ENCODE measurements at places on chromosomes 4 and X.

- no peak for DNase-seq
Observed at GRCh38 chrX:9940421-9940820, 26.7 kb upstream of the CLDN34 start.

GRCh38 chrX:3143043-3143799 is 102.0 kb downstream of the ARSF start:
- DNase-seq: no peak

DNA sequence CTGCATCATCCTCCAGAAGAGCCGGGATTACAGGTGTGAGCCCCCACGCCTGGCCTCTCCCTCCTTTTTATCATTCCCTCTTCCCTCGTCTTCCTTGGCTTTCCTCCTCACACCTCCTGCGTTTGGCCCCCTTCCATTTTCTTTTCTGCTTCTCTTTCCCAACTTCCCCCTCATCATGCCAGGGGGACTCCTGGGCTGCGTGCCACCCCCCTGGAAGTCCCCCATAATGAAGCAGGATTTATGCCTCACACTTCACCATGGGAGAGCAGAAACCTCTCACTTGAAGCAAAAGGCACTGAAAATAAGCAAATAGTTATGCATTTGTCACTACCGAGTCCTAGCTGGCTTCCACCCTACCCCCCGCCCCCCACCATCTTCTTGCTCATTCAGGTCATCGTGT is 7.9 kb downstream of the TKTL1 start:
- DNase-seq: no peak

GRCh38 chr4:77449171-77449570 is 156.4 kb upstream of the CXCL13 start:
- no peak for DNase-seq

DNA sequence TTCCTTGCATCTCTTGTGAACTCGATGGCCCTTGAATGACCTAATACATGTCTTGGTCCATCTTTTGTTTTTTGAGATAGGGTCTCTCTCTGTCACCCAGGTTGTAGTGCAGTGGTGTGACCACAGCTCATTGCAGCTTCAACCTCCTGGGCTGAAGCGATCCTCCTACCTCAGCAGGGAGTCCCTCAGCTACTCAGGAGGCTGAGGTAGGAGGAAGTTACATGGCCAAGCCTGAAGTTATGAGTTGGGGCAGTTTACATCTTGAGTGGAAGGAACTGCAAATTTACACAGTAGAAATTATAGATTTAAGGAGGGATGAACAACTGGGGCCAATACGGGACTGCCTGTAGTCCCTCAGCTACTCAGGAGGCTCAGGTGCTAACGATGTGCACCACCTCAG is 97.2 kb upstream of the METTL14 start:
- no peak for DNase-seq

DNA sequence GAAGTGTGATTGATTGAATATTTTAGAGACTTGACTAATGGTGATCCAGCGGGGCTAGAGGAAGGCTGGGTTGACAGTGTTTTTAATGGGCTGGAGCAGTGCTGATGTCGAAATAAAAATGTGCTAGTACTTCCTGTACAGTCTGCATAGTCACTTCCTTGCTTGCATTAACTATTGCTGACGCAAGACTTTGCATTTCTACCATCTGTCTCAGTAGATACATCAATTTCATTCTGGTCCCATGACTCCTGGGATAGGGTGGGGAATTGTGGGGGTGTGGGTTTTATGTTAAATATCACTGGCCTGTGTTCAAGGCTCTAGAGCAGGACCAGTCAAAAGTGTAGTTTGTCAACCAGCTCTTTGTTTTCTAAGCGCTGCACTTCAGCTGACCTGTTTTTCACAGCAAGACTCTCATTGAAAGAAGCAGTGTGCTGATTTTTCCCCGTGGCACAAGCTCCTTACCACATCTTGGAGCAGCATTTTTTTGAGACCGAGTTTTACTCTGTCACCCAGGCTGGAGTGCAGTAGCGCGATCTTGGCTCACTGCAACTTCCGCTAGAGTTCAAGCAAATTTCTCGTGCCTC is 35.2 kb upstream of the PHEX start:
- no peak for DNase-seq

GRCh38 chr4:87414816-87415215 is 7.6 kb upstream of the NUDT9 start:
- DNase-seq: no peak

DNA sequence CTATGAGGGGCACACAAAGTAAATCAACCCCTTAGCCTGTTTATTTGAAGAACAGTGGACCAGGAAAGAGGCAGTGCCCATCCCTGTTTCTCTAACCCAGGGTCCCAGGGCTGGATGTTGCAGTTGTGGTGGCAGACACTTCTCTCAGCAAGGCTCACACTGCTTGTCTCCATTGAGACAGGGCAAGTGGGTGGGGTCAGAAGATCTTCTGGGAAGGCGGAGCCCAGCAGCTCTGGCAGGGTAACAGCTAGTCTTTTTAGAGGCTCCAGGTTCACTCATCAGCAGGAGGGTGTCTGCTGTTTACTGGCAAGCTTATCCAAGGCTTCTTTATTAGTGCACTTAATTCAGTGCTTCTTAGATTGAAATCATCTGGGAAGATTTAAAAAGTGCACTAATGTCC is 659.8 kb upstream of the DIPK2B start:
- DNase-seq: no peak

GRCh38 chr4:47839259-47839658 is 1.4 kb upstream of the CORIN start:
- DNase-seq: no peak

DNA sequence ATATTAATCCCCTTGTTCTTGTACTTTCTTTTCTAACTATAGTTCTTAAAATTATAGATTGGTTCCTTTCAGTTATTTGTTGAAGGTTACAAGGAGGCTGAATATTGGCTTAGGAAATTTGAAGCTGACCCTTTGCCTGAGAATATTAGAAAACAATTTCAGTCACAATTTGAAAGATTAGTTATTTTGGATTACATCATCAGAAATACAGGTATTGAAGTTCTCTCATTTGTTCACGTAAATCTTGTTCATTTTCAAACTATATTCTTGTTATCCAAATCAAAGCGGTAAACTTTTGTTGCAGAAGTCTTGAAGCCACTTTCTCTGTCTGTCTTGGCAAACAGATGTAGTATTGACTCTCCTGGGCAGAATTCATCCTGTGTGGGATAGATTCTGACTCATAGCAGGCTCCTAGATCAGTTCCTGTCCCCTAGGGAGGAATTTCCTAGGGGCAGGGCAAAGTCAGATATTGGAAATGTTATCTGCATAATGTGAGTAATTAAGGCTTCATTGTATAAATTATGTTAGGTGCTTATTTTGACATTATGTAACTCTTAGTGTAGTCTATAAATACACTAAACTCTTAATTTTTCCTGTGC is 25.2 kb downstream of the PI4K2B start:
- DNase-seq: no peak

DNA sequence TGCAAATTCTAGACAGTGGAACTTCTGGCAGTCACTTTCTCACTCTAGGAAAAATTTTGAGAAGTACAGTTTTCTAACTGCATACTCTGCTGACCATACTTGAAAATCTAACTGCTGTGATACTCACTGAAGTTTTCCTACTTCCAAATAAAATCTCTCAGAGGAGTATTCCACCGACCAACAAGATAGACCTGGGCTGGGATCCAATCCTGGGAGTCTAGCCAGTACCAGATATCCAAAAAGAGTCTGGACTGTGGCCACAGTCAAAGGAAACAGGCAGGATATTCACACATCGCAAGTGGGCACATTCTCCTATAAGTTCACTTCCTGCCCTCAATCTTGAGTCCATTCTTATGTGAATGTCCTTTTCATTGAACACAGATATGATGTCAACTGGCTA is 1138.7 kb upstream of the PCDH7 start:
- no peak for DNase-seq

DNA sequence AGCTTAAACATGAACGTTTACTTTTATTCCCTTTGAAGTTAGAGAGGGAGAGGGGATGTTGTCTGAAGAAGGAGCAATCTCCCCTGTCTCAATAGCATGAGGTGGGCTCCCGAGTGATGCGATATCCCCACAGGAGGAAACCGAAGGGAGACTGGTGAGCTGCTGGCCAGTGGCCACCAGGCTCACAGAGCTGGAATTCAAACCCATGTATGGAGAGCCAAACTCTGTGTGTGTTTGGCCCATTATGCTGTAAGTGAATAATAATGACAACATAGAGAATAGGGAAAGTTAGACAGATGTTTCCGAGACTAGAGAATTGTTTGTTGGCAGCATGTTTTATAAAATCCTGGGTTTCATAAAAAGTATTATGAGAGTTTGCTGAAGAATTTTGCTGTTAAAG is 66.1 kb upstream of the CLNK start:
- DNase-seq: no peak

DNA sequence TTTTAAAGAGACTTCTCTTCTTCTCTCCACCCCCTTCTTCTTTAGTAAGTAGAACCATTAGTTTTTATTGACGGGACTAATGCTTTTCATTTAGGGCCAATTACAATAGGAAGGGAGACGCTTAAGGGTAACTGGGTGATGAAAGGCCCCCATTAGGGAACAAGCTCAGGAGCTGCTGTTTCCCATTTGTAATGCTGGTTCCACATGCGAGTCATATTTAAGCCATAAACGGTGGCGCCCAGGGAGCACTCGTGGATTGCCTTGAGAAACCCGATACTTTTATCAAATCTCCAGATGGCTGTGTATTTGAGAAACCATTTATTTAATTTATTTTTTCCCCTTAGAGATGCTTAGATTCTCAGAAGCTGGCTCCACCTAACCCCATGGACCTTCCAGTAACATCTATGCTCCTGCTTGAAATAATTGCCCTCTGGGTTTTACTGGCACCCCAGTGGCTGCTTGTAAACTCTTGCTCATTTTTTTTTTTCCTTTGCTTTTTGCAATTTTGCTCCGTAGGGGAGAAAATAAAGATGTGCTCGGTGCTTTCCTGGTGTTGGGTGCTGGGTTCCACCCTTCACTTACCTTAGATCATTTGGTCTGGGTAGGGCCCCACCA is 124.2 kb upstream of the MSX1 start:
- no peak for DNase-seq

DNA sequence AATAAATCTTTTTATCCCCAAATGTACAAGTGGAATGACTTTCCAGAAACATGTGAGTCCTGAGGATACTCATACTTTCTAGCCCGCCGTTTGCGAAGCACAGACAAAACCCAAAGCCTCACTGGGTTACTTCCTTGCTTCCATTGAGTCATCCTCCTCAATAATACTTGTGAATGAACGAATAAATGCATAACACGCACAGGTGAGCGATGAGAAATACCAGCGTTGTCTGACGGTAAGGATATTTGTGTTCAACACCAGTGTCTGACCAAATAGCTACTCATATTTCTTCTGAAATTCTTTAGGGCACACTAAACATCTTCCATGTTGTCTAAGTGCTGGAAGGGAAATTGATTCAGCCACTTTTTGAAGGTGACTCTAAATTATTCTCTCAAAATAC is 36.0 kb downstream of the CCNG2 start:
- no peak for DNase-seq

DNA sequence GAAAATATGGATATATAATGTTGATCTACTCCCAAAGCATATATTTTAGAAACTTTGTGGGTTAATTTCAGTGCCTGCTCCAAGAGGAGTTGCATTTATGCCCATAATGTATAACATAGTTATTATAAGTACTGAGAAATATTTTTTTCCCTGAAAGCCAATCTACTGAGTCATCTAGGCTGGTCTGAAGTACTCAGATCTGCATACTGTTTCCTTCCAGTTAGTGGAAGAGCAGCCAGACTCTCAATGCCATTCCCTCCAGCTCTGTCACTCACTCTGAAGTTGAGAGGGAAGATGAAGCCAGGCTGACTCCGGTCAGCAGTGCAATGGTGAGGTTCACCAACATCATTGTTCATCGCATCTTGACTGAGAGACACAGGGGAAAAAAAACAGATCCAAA is 505.1 kb downstream of the PPARGC1A start:
- DNase-seq: no peak

DNA sequence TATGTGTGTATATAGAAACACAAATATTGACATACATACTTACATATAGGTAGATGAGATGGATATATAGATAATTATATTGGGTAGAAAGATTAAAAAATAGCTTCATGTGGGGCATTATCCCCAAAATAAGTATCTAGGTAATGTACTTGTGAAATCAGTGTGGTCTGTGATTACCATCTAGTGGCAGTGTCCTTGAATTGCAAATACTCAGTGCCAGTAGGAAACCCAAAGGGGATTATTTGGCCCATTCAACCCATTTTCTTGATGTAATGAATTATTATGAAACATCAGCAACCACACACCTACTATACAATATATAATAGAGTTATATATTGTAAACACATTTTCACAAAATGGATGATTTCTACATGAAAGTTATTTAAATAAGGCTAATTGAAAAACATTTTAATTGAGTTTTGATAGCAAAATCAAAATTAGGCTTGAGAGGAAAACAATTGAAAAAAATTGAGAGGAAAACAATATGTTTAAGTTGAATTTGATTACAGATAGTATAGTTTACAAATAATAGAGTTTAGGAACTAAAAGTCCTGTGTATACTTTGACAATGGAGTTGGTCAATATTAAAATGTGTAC is 389.4 kb downstream of the GALNTL6 start:
- DNase-seq: peak; percentile 31

GRCh38 chrX:9518889-9519288 is 54.0 kb downstream of the TBL1X start:
- DNase-seq: no peak

GRCh38 chr4:112633477-112634235 is 3.1 kb downstream of the ZGRF1 start:
- DNase-seq: no peak

DNA sequence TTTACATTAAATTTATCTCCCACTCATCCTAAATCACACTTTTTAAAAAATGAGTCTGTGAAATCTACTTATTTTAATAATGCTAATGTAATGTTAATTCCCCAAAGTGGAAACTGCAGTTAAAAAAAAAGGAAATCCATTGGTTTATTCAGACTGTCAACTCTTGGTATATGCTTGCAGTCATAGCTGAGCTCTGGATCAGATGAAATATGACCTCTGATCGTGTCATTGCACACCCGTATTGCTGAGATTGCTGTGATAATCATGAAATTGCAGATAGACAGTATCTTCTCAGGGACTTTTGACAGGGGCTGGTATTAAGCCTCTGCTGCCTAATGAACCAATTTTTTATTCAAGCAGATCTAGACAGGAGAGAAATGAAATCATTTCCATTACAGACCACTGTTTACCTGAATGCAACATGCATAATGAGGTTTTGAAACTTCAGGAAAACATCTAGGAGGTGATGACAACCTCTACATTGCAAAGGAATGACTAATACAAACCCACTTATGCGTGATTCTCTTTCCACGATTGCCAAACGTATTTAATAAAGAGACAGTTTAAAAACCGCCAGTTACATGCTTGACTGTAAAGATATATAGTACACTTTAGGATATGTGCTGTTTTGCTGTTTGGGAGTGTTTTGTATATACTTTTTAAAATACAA is 138.3 kb upstream of the PUDP start:
- DNase-seq: no peak

All from D721Med (cell line).